Chondrocyte (in vitro differentiated cells): ENCODE measurements at places on chromosomes 3 and 15. TPM values are rescaled to one million over a fixed set of nuclear protein-coding genes. Genes with fewer than 3 reads are reported as not detected.

The TXNRD3 gene
- 11.3 to 15.1 TPM (median 14.2 TPM) in 3 replicates for total RNA-seq

The IP6K1 gene
- 38.9 to 44.4 TPM (median 40.1 TPM) in 3 replicates for total RNA-seq

The GHSR gene
- not detected in 3 replicates for total RNA-seq

The KLHDC8B gene
- total RNA-seq, result 15.6 to 40.8 TPM (median 35.1 TPM) in 3 replicates

The SH3GL3 gene
- not detected in 3 replicates for total RNA-seq

The GLDN gene
- 0.29 to 0.41 TPM (median 0.35 TPM) in 3 replicates for total RNA-seq

The ATG3 gene
- total RNA-seq, result 41.2 to 48.7 TPM (median 42.7 TPM) in 3 replicates

The ADGRG7 gene
- total RNA-seq, result not detected in 3 replicates

The ANKDD1A gene
- 3.4 to 4.3 TPM (median 3.8 TPM) in 3 replicates for total RNA-seq

The GASK1A gene
- total RNA-seq, result 0.17 TPM in 1 of 3 replicates, not detected in the others

The RHO gene
- not detected in 3 replicates for total RNA-seq

The LRRC34 gene
- 1.5 to 2.2 TPM (median 1.9 TPM) in 3 replicates for total RNA-seq

The EPHA6 gene
- total RNA-seq, result 0.33 to 0.70 TPM (median 0.62 TPM) in 3 replicates

The GRAMD2A gene
- total RNA-seq, result 0.32 to 0.77 TPM (median 0.65 TPM) in 3 replicates

The STX19 gene
- not detected in 3 replicates for total RNA-seq

- peaks cover 13% of the 10 kb centered on the region for H3K36me3 ChIP-seq
- H3K4me3 ChIP-seq, result no peak overlapping the region
- no peak for DNase-seq
- H3K27ac ChIP-seq, result no peak overlapping the region
- no peaks in the 10 kb centered on the region for H3K27me3 ChIP-seq
Observed at GRCh38 chr15:89197503-89197971, 23.8 kb downstream of the RLBP1 start.

GRCh38 chr3:178950676-178951075 is 120.9 kb downstream of the ZMAT3 start:
- H3K4me1 ChIP-seq, result no peaks in the 10 kb centered on the region
- H3K4me3 ChIP-seq, result no peak overlapping the region
- peaks cover 2% of the 10 kb centered on the region for H3K36me3 ChIP-seq
- H3K27ac ChIP-seq, result no peak overlapping the region
- DNase-seq, result no peak

- DNase-seq, result no peak
- no peaks in the 10 kb centered on the region for H3K27me3 ChIP-seq
- H3K4me1 ChIP-seq, result peaks cover 10% of the 10 kb centered on the region
- H3K27ac ChIP-seq, result no peak overlapping the region
Observed at GRCh38 chr3:126816986-126817777, 113.1 kb downstream of the CHCHD6 start.

DNA sequence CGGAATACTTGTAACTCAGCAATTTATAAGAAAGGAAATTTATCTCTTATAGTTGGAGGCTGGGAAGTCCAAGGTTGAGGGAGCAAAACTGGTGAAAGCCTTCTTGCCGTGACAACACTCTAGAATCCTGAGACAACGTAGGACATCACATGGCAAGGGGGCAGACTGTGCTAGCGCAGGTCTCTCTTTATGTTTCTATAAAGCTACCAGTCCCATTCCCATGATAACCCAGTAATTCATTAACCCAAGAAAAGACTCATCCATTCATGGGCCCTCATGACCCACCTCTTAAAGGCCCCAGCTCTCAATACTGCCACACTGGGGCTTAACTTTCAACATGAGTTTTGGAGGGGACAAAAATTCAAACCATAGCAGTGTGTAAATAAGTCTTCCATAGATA is 260.2 kb downstream of the ZBTB20 start:
- no peaks in the 10 kb centered on the region for H3K36me3 ChIP-seq
- no peaks in the 10 kb centered on the region for H3K27me3 ChIP-seq
- no peak overlapping the region for H3K27ac ChIP-seq
- H3K4me3 ChIP-seq, result no peak overlapping the region
- no peaks in the 10 kb centered on the region for H3K4me1 ChIP-seq

GRCh38 chr15:52139599-52140462 is 27.3 kb upstream of the BCL2L10 start:
- peaks cover 9% of the 10 kb centered on the region for H3K36me3 ChIP-seq
- DNase-seq, result no peak
- H3K4me3 ChIP-seq, result no peak overlapping the region
- peak overlapping the region; percentile 49 for H3K27ac ChIP-seq
- H3K27me3 ChIP-seq, result no peaks in the 10 kb centered on the region

DNA sequence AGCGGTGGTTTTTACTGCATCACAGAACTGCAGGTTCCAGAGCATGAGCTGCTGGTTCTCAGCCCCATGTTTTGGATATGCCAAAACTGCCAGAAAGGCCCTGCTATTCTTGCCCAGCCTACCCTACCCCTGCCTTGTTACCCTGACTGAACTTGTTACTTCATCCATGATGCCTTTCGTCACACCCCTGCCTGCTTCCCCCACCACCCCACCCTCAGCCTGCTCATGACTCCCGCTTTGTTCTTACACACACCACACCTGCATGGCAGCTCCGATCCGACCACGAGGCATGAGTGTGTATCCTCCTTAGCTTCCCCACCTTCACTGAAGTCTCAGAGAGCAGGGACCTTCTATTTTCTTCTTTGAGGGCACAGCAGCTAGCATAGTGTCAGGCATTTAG is 5.1 kb upstream of the TM4SF1 start:
- no peaks in the 10 kb centered on the region for H3K27me3 ChIP-seq
- no peak overlapping the region for H3K4me3 ChIP-seq
- DNase-seq, result no peak
- no peaks in the 10 kb centered on the region for H3K36me3 ChIP-seq
- H3K27ac ChIP-seq, result no peak overlapping the region

- peaks cover 2% of the 10 kb centered on the region for H3K27me3 ChIP-seq
- no peak overlapping the region for H3K27ac ChIP-seq
- no peaks in the 10 kb centered on the region for H3K4me1 ChIP-seq
- H3K4me3 ChIP-seq, result no peak overlapping the region
- no peaks in the 10 kb centered on the region for H3K36me3 ChIP-seq
Observed at GRCh38 chr3:8996681-8997121, 33.4 kb upstream of the RAD18 start.

DNA sequence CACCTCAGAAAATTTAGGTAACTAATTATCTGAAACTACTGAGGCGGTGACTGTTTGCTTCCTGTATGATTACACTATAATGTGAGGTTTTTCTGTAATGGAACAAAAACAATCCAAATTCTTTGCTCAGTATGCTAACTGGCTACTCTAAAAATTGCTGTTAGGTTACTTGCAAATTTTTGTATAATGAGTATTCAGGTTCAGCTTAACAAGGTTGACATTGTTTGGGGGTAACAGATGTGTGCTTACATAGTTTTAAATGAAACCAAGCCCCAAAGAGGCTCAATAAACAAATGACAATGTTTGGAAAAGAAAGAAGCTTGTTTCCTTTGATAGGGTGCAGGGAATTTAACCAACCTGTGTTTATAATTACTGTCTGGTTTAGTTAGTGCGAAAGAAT is 414.5 kb upstream of the MDFIC2 start:
- H3K27me3 ChIP-seq, result no peaks in the 10 kb centered on the region
- peak overlapping the region; percentile 71 for H3K27ac ChIP-seq
- peaks cover 4% of the 10 kb centered on the region for H3K36me3 ChIP-seq
- peaks cover 44% of the 10 kb centered on the region for H3K4me1 ChIP-seq

DNA sequence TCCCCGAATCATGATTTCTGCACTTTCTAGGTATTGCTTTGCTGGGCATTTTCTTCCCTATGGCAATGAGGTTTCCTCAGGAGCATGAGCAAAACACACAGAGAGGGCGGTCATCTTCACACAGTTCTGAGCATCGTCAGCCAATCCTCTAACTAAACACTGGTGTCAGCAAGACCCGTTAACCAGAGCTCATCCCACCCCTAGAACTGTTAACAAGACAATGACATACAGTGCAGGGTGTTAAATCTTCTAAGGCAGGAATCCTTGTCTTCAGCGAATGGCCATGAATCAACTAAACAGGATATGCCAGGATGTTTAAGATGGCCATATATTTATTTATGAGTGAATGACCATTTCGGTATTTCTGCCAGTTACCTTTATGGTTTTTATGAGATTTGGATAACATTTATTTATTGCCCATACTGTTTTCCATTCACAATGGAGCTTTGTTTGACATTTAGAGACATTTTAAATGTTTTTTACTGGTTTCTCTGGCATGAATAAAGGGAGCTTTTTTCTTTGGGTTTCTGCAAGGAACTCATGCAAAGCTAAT is 411.5 kb upstream of the PROK2 start:
- H3K36me3 ChIP-seq, result peaks cover 3% of the 10 kb centered on the region
- H3K4me1 ChIP-seq, result peaks cover 14% of the 10 kb centered on the region
- H3K27me3 ChIP-seq, result peaks cover 10% of the 10 kb centered on the region
- no peak overlapping the region for H3K4me3 ChIP-seq

GRCh38 chr3:115758076-115758763 is 134.9 kb downstream of the GAP43 start:
- H3K36me3 ChIP-seq, result peaks cover 10% of the 10 kb centered on the region
- peaks cover 16% of the 10 kb centered on the region for H3K27me3 ChIP-seq
- H3K27ac ChIP-seq, result no peak overlapping the region
- no peak for DNase-seq
- H3K4me3 ChIP-seq, result no peak overlapping the region
- peaks cover 3% of the 10 kb centered on the region for H3K4me1 ChIP-seq

GRCh38 chr3:143218166-143218835 is 98.7 kb downstream of the CHST2 start:
- DNase-seq, result no peak
- no peak overlapping the region for H3K4me3 ChIP-seq
- H3K27me3 ChIP-seq, result no peaks in the 10 kb centered on the region
- H3K4me1 ChIP-seq, result no peaks in the 10 kb centered on the region

- no peak for DNase-seq
- no peaks in the 10 kb centered on the region for H3K4me1 ChIP-seq
Observed at GRCh38 chr3:57029924-57030323, 30.5 kb upstream of the SPATA12 start.

DNA sequence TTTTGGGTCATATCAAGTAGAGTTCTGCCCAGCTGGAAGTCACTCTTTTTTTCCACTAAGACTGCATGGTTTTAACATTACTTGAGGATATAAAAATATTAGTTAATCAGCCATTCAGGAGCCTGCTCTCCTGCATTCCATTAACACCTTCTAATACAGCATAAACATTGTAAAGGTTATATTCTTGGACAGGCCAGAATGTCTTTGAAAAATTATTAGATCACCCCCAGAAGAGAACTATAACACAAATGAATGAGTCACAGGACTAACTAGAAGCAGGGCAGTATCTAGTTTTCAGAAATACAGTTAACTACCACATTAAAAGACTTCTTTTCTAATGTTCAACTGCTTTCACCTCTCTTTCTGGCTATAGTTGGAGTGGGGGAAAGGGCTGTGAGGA is 80.9 kb downstream of the THBS1 start:
- H3K4me1 ChIP-seq, result peaks cover 65% of the 10 kb centered on the region
- DNase-seq, result no peak
- H3K27ac ChIP-seq, result no peak overlapping the region
- peaks cover 1% of the 10 kb centered on the region for H3K36me3 ChIP-seq
- H3K27me3 ChIP-seq, result no peaks in the 10 kb centered on the region

- no peak overlapping the region for H3K27ac ChIP-seq
- H3K27me3 ChIP-seq, result peaks cover 31% of the 10 kb centered on the region
- peaks cover 34% of the 10 kb centered on the region for H3K4me1 ChIP-seq
- H3K36me3 ChIP-seq, result peaks cover 2% of the 10 kb centered on the region
- no peak overlapping the region for H3K4me3 ChIP-seq
Observed at GRCh38 chr3:193782747-193783146, 189.7 kb downstream of the OPA1 start.

DNA sequence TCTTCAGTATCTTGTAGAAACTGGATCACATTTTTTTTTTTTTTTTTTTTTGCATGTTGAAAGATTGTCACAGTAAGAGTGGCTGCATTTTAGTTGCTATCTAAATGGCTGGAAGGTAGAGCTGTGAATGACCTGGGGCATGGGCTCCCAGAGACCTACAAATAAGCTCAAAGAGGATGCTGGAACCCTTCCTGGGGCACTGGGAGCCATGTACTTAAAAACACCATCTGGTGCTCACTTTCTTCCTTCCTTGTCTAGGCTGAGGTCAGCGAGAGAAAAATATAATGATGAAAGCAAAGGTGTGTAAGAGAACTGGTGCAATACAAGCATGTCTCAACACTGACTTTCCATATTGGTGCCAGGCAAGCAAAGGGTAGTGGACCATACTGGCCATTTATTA is 323.9 kb downstream of the SV2B start:
- peaks cover 15% of the 10 kb centered on the region for H3K27me3 ChIP-seq
- no peaks in the 10 kb centered on the region for H3K4me1 ChIP-seq
- H3K4me3 ChIP-seq, result no peak overlapping the region
- H3K36me3 ChIP-seq, result no peaks in the 10 kb centered on the region
- H3K27ac ChIP-seq, result no peak overlapping the region
- DNase-seq, result no peak

- no peaks in the 10 kb centered on the region for H3K4me1 ChIP-seq
- H3K27me3 ChIP-seq, result no peaks in the 10 kb centered on the region
- no peak for DNase-seq
- peaks cover 2% of the 10 kb centered on the region for H3K36me3 ChIP-seq
Observed at GRCh38 chr3:67357610-67358458, 296.6 kb downstream of the SUCLG2 start.

GRCh38 chr15:41877631-41878354 is 16.1 kb downstream of the SPTBN5 start:
- no peaks in the 10 kb centered on the region for H3K4me1 ChIP-seq
- no peak overlapping the region for H3K27ac ChIP-seq
- no peaks in the 10 kb centered on the region for H3K27me3 ChIP-seq

GRCh38 chr3:71069797-71070196 is 513.7 kb downstream of the FOXP1 start:
- peak overlapping the region; percentile 46 for H3K27ac ChIP-seq
- no peak for DNase-seq
- H3K4me1 ChIP-seq, result peaks cover 71% of the 10 kb centered on the region
- peaks cover 2% of the 10 kb centered on the region for H3K36me3 ChIP-seq

GRCh38 chr15:81758818-81759284 is 287.0 kb downstream of the MEX3B start:
- no peak overlapping the region for H3K27ac ChIP-seq
- H3K4me3 ChIP-seq, result no peak overlapping the region
- no peaks in the 10 kb centered on the region for H3K27me3 ChIP-seq
- H3K4me1 ChIP-seq, result peaks cover 15% of the 10 kb centered on the region
- DNase-seq, result no peak

GRCh38 chr3:196554205-196554604 is 14.1 kb downstream of the WDR53 start:
- no peak overlapping the region for H3K27ac ChIP-seq
- no peaks in the 10 kb centered on the region for H3K4me1 ChIP-seq
- peaks cover 8% of the 10 kb centered on the region for H3K36me3 ChIP-seq

DNA sequence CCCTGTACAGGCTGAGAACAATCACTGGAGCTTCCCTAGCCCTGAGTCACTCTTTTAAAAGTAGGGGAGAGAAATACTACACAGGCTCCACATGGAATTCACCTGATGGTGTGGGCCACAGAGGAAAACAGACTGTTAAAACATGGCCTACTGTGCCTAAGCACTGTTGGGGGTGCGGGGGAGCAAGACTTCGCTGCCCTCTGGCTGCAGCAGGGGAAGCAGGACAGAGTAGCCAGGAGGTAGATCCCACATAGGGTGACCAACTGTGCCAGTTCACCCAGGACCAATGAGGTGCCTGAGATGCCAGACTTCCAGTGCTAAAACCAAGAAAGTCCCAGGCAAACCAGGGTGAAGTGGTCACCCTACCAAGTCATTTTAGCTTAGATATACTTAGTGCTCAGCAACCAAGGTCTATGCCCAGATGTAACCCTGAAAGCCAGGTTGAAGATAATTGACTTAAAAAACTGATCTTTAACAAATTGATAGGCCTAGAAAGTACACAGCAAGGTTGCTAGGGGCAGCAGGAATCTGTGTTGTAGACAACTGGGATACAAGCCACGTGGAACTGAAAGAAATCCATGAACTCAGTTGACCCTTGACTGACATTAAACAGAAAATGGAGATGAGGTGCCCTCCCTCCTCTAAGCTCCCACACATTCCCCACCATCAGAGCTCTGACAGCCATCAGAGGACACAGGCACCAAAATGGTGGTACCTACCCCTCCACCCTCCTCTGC is 344.2 kb upstream of the PPP2R3A start:
- DNase-seq, result no peak
- no peak overlapping the region for H3K27ac ChIP-seq
- H3K36me3 ChIP-seq, result no peaks in the 10 kb centered on the region
- no peak overlapping the region for H3K4me3 ChIP-seq
